ENCODE measurements at places on chromosomes 3 and 15.
A peak's percentile ranks its signal among the peaks of the same experiment; 100 is the strongest.

- no peak for DNase-seq
Observed at GRCh38 chr3:156792114-156792513, 34.0 kb upstream of the LEKR1 start.

- DNase-seq = no peak
Observed at GRCh38 chr3:8070011-8070410, 431.6 kb upstream of the LMCD1 start.

DNA sequence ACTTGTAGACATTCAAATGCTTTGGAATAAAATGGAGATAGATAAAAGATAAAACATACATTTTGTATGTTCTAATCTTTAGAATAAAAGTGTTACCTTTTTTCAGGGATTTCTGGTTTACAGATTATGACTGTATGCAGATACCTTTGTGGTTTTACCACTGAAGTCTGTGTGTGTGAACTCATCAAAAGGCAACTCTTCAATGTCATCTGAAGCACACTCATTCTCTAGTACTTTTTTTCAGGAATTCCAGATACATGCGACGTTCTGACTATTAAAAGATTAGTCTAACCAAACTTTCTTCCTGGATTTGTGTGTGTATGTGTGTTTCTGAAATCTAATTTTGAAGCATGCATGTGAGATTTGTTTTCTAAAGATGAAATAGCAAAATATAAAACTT lies 188.6 kb downstream of the NLGN1 start:
- no peak for DNase-seq

GRCh38 chr15:90624278-90624981 lies 92.7 kb upstream of the BLM start:
- DNase-seq = no peak

GRCh38 chr3:126267169-126267975 lies 87.0 kb upstream of the ALDH1L1 start:
- peak; percentile 91 for DNase-seq

DNA sequence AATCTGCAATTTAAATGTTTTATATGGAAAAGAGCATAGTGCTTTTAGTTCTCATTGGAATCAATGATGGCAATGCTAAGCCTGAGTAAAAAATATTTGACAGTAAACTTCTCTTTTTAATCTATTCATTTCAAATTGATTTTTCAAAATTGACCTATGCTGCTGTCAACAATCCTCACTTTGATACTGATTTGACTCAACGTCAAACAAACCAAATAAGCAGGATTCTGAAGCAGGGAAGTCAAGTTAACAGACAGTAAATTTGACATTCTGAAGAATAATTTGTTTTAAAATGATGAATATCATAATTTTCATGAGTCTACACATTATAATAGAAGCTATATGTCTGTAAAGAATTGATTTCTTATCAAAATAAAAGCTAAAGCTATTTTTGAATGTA lies 1053.1 kb downstream of the DIPK2A start:
- no peak for DNase-seq
